ENCODE measurements at places on chromosomes 12 and 14.

GRCh38 chr14:98725191-98725590 is 546.8 kb downstream of the BCL11B start:
- no peak for DNase-seq

- DNase-seq = no peak
These were observed 254.8 kb upstream of the FKBP4 start for GRCh38 chr12:2539938-2540337.

- DNase-seq = no peak
These were observed 6.1 kb downstream of the RAPGEF3 start for GRCh38 chr12:47752552-47752951.

GRCh38 chr12:51962737-51963136 is 11.2 kb downstream of the ACVR1B start:
- DNase-seq = no peak

- DNase-seq = no peak
These were observed 97.4 kb downstream of the CDK17 start for GRCh38 chr12:96302687-96303310.

GRCh38 chr14:82079553-82079952 is 545.9 kb upstream of the SEL1L start:
- no peak for DNase-seq

- DNase-seq = no peak
These were observed 14.9 kb downstream of the ABCB9 start for GRCh38 chr12:122951406-122951805.

DNA sequence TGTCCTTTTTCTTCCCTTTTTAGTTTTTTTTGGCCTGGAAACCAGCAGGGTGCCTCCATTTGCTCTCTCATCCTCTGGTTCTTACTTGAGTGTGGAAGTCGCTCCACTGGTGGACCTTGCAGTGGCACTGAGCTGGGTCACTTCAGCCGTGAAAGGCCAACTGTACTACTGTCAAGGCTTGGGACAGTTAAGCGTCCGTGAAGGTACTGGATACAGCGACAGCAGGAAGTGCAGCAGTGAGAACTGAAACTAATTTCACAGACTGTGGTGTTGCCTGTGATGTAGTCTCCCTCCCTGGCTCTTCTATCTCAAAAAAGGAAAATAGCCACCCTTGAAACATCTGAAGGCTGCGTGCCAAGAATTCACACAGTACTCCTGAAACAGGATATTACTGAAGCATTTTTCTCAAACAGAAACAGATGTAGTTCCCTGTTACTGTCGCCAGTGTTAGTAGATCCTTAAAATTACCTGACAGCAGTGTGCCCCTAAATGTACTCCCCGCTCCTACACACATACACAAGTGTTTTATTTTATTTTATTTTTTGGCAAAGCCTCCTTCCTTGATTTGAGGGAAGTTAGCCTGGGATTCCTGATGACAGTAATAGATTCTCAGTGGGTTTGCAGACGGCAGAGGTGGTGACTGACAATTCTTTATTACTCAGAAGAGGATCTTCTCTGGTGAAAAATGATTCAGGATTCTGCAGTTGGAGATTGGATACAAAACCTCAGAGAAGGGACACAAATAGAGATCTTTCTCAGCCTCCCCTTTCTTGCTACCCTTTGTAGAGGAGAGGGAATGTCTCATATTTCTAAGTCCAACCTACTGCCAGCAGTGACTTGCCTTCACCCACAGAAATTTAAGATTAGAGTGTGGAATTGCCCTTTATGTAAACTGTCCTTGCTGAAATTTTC is 4.4 kb downstream of the SUSD6 start:
- no peak for DNase-seq

- DNase-seq = no peak
These were observed 3.7 kb upstream of the SLC15A5 start for GRCh38 chr12:16281157-16281556.

All from stimulated activated CD8-positive, alpha-beta memory T cell treated with anti-CD3 and anti-CD28 coated beads, Interleukin-12 subunit alpha, Interleukin-12 subunit beta, amount 100 ng/mL, for 4 hours (primary cell).